ENCODE measurements at places on chromosomes 11 and 22.

DNA sequence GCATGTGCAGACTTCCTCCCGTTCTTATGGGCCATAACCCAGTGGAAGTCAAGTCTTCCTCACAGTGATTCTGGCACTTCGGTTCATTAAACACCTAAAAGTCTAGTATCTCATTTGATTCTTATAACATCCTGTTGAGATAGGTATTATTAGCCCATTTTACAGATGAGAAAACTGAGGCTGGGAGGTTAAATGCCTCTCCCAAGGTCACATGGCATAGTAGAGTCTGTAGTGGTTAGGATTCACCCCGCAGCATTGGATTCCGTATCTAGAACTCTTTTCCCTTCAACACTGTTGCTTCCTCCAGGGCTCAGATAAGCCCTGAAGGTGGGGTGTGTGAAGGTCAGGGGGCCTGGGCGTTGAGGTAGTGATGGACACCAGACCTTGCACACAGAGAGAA, 3.4 kb downstream of the GPHA2 start:
- DNase-seq = no peak

GRCh38 chr11:125441648-125442410, 54.2 kb downstream of the FEZ1 start:
- no peak for DNase-seq

DNA sequence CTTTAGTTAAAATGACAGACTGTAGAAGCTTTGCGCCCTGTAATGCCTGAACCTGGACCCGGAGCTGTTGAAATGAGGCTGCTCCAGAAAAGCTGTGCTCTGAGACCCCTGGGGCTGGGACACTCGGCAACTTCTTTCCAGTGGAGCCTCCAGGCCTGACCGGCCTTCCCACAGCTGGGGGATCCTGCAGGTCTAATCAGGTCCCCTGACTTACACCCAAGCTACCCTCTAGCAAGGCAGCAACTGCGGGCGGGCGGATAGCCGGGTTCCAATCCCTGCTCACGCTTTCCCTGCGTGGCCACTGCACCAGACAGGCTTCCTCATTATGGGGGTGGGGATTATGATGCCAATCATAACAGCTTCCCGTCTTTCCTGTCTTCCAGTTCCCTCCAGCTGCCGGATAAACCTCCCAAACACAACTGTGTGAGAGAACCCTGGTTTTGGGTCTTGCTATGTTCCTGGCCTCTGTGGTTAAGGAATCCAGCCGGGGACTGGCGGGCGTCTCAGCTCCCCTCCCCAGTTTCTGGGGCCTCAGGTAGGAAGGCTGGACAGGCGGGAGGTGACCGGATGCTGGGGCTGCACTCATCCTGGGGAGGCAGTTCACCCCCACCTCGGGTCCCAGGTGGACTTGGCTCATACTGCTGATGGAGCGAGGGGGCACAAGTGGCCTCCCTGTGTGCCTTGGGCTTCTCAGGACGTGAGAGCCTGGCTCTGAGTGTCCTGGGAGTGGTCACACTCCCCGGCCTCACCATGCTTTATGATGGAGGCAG, 38.6 kb downstream of the PARVG start:
- DNase-seq = no peak

- DNase-seq = no peak
Observed at GRCh38 chr11:95593111-95593510, 196.5 kb downstream of the FAM76B start.

GRCh38 chr11:129346916-129347315, 28.7 kb upstream of the BARX2 start:
- no peak for DNase-seq

GRCh38 chr11:72239313-72239848, 4.6 kb downstream of the PHOX2A start:
- DNase-seq = no peak

DNA sequence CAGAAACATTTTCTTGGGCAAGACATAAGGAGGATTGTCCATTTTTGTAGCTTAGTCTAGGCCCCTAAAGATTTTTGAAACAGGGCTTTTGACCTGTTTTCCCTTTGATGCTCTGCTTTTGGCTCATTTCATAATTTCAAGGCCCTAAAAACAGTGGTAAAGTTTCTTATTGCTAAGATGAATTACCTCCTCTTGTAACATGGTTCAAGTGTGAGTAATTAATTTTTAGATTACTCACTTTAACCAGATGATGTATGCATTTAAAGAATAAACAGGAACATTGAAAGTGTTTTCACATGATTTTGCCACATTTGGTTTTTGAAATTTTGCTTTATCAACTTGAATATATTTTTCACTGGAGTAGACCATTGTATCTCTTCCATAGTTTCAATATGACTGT, 1.2 kb downstream of the RAG2 start:
- no peak for DNase-seq

- DNase-seq = no peak
Observed at GRCh38 chr11:24642648-24643047, 145.8 kb downstream of the LUZP2 start.

DNA sequence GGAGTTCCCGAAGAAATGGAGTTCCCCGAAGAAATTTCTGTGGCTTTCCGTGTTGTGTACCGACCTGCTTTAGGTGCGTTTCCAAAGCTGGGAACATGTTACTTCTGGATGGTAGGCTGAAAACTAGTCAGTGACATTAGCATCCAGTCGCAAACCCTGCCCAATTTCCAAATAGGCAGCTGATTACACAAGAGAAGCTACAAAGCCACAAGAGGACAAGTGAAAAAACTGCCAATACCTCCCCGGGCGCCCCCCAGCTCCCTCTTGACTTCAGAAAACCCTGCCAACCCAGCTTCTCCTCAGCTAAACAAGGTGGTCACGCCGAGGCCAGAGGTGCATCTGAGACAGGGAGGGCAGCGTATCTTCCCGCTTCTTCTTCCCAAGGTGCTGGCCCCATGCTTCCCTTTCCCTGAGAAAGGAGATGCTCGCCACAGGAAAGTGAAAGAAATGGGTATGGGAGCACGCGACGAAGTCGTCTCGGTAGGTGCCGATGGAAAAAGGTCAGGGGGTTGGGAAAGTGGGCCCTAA, 551 bp downstream of the AGBL2 start:
- DNase-seq = no peak

- no peak for DNase-seq
Observed at GRCh38 chr11:75536786-75537641, 11.3 kb upstream of the GDPD5 start.

GRCh38 chr22:23181721-23182308, 1.5 kb downstream of the BCR start:
- DNase-seq = no peak

GRCh38 chr11:38990841-38991240, 2392.8 kb upstream of the RAG2 start:
- DNase-seq = no peak

DNA sequence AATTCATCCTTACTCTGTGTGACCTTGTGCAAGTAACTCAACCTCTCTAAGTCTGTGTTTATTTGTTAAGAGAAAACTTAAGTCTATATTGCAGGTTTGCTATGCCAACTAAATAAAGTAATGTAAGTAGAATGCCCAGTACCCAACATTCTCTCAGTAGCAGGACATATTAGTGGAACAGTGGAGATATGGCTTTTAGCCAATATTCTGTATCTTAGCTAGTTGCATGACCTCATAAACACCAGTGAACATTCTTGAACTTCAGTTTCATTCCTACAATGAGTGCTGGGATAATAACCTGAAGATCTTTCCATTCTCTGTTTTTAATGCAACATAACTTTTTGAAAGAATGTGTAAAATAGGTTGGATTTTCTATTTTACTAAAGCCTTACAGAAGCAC, 77.0 kb downstream of the RAB38 start:
- no peak for DNase-seq

GRCh38 chr22:45757068-45757467, 85.4 kb downstream of the ATXN10 start:
- DNase-seq = no peak

GRCh38 chr11:33323421-33323820, 66.2 kb downstream of the HIPK3 start:
- no peak for DNase-seq

GRCh38 chr11:34407121-34407813, 31.5 kb upstream of the CAT start:
- DNase-seq = no peak

DNA sequence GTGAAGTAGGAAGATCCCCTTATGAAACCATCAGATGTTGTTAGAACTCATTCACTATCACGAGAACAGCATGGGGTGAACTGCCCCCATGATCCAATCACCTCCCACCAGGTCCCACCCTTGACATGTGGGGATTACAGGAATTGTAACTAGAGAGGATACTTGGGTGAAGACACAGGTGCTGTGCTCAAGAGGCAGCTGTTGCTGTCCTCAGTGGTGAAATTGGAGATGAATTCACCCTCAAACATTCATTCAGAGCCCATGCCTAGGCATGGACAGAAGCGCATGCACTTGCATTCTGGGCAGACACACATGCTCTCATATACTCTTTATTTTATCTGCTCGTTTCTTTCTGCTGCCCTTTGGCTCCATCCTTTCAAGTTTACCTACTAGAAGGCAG, 385.0 kb downstream of the INSC start:
- no peak for DNase-seq

DNA sequence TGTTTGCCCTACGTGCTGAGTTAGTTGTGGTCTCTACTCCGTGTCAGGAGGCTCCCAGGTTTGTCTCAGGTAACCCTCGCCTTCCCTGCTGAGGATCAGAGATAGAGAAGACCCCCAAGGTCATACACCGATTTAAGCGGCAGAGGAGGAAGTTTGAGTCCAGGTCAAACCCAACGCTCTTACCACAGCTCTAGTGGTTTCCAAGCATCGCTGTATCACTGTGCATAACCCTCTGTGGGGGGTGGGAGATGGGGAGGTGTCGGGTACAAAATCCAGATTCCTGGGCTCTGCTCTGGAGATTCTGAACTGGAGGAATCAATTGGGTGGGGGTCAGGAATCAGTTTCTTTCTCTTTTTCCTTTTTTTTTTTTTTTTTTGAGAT, 627 bp downstream of the DNAJC4 start:
- no peak for DNase-seq

GRCh38 chr11:32830413-32830738, 649 bp downstream of the PRRG4 start:
- no peak for DNase-seq

DNA sequence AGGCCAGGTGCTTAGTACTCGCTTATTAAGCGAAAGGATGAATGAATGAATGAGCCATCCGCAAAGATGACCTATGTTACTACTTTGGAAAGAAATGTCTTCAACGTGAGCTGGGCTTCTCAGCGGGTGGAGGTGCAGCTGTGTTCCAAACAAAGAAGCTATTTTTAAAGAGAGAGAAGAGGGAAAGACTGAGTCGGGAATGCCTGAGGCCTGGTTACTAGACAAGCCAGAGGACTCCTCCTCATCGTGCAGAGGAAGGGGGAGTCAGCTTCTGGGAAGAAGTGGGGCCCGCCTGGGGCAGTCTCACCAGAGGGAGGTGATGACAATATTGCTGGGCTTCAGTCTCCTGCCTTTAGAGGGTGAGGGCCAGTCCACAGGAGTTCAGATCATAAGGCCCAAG, 30.4 kb upstream of the CD5 start:
- DNase-seq = no peak

DNA sequence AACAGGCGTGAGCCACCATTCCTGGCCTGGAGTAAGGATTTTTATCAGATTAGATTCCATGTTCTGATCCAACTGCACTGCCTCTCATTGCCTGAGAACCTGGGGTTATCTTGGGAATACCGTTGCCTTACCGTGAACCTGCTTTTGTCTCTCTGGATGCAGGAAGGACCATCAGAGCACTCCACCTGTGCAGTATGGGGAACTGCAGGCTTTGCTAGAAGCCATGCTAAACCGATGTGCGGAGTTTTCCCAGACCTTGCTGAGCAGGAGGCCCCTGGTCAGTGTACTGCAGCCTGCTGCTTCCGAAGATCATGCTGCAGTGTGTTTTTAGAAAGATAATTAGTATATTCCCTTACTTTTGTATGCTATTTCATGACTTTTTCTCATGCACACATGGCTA, 43.6 kb downstream of the MEI1 start:
- no peak for DNase-seq

DNA sequence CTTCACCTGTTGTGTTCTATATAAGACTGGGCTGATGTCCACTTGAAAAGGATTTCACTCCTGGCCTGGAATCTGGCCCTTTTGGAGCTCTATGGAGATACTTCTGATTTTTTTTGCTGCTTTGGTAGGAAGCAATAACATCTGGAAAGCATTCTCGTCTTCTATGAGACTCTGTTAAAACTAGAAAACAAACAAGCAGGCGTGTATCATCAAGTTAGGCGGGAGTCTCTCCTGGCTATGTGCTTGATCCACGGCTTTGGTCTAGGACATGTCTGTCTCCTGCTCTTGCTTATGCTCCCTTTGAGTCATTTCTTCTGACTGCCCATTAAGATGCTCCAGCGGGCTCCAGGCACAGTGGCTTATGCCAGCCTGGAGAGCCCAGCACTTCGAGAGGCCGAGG, 121.4 kb upstream of the TTC12 start:
- no peak for DNase-seq

DNA sequence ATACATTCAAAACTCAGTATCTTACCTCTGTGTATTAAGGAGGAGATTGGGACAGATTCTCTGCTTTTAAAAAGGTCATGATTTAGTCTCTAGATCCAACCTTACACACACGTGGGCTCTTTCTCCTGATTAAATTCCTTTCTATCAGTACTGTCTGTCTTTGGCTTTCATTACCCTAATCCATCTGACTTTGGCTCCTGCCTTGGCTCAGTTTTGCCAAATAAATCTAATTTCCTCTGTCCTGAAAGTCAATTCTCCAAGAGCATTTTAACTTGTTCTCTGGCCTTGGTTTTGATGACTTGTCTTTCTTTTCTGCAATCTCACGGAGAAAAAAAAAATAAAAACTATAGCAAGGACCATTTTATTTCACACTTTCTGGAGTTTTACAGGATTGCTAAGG, 176.6 kb upstream of the PDGFD start:
- no peak for DNase-seq

- DNase-seq = no peak
Observed at GRCh38 chr22:34638128-34638527, 427.8 kb upstream of the ISX start.

GRCh38 chr11:33689085-33689484, 11.5 kb downstream of the C11orf91 start:
- no peak for DNase-seq

DNA sequence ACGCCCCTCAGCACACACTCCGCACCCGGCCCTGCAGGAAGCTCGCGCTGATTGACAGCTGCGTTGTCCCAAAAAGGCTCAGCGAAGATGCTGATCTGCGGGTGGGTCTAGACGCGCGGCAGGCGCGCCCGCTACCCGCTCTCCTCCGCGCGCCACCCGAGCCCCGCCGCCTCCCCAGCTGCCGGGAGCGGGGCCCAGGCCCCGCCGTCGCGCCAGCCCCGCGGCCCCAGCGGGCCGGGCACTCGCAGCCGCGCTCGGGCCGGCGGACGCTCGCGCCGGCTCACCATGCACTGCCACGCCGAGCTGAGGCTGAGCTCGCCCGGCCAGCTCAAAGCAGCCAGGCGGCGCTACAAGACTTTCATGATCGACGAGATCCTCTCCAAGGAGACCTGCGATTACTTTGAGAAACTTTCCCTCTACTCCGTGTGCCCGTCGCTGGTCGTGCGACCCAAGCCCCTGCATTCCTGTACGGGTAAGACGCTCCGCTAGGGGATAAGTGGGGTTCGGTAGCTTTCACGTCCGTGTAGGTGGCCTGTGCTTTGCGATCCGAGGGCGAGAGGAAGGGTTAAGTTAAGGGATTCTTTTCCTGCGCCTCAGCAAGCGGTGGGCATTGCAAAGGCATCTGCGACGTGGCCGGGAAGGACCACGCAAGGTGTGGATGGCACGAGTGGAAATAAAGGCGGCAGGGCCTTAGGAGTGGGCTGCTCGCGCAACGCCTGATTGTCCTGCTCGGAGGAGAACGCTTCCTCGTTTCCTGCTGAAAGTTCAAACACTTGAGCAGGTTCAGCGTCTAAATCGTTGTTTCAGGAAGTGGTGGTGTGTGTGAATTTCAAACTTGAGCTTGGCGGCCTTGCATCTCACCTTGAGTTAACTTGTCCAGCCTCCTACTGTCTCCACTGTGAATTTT, at the start of gene BARX2:
Gene BARX2 (plus strand): TSS at position 98 of the 907 bp plus-strand sequence. CDS start 188 bp downstream, at position 286.
- DNase-seq = no peak

All from stimulated activated CD4-positive, alpha-beta T cell treated with anti-CD3 and anti-CD28 coated beads, Interleukin-1b, Interleukin-23, amount 100 ng/mL, for 1 hour (primary cell).